GM13976 (cell line): ENCODE measurements at places on chromosomes 6 and 20.

DNA sequence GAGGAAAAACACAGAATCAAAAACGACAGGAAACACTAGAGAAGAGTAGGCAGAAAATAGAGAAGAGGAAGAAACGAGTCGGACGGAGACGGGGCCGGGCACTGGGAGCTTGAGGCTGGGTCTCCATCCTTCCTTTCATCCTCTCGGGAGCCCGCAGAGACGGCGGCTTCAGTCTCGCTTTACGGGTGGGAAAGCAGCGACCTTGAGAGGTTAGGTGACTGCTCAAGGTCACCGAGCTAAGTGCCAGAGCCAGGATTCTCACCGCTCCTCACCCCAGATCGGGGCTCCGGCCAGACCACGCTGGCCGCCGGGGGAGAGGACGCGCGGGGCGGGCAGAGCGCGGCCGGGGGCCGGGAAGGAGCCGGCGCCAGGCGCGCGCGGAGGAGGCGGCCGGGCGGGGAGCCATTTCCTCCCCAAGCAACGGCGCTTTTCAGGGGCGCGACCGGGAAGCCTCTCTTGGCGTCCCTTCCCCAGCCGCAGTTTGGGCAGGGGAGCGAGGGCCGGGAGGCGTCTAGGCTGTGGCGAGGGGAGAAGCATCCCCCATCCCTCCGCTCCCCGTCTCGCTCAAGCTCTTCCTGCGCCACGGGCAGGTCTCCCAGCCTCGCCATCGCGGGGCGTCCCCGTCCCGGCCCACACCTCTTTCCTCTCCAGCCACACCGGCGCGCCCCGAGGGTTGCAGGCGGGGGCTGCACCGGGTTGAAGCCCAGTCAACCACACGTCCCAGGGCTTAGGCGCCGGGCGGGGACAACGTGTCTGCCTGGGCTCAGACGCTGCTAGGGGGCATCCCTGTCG, 24.1 kb upstream of the MAP3K7 start:
- peak; percentile 72 for DNase-seq

DNA sequence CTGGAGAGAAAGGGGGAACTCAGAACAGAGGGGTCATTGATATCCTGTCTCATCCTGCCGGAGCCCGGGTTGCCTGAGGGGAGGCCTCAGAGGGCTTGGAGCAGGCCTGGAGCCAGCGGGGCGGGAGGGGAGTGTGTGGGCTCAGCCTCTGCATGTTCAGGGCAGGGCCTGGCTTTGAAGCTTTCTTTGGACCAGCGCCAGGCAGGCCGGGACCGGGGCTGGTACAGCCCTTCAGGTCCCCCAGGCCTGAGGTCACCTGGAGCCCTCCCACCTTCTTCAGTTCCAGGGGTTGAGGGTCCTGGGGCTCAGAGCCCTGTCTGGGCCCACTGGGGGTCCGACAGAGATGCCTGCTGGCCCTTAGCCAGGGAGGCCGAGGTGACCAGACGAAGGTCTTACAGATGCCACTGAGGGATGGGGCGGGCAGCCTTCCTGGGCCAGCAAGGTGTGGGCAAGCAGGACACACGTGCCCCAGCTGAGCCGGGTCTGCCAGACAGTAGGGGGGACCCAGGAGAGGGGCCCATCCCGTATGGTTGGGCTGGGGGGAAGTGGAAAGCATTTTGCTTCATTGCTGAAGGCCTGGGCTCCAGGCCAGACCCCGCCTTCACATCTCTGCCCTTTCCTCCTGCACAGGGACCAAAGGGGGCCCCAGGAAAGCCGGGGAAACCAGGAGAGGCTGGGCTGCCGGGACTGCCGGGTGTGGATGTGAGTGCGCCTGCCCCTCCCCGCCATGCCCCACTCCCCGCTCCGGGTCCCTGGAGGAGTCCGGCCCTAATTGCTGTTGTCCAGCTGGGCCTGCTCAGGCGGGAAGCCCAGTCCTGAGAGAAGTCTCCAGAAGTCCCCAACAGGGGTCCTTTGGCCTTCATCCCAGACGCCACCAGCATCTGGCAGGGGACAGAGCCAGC, 2.0 kb downstream of the COL9A3 start:
- DNase-seq: no peak

DNA sequence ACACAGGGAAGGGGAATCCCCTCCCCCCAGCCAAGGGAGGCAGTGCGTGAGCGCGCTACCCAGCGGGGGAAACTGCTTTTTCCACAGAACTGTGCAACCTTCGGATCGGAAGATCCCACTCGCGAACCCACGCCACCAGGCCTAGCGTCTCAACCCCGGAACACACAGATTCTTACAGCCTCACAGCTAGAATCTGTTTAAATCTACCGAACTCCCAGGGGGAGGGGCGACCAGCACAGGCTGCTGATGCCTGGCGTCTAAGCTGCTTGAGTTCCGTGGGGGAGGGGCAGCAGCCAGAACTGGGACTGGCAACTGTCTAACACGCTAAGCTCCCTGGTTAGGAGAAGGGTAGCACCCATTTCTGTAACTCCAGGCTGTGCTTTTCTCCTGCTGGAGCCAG, 217.3 kb upstream of the TENT5A start:
- no peak for DNase-seq

GRCh38 chr20:11301699-11302098, 616.0 kb upstream of the BTBD3 start:
- DNase-seq: no peak

GRCh38 chr6:71496722-71497033, 208.1 kb downstream of the OGFRL1 start:
- no peak for DNase-seq

GRCh38 chr20:59018817-59019216, 412 bp upstream of the TUBB1 start:
- DNase-seq: no peak

DNA sequence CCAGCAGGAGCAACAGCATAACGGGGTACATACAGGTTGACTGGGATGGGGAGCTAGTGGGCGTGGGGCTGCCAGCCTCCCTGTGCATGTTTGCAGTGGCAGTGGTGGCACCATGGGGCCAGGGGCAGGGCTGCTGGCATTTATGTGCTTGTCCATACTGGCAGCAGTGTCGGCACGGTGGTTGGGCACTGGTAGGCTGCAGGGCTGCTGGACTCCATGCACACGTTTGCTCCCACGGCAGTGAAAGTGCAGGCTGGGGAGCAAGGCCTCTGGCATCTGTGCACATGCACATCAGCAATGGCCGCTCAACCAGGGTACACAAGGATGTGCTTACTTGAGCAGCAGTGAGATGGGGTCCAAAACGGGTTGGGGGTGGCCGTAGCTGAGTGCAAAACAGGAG, 159.5 kb upstream of the KHDRBS2 start:
- no peak for DNase-seq

GRCh38 chr20:57114290-57115005, 152.0 kb downstream of the BMP7 start:
- DNase-seq: no peak

- no peak for DNase-seq
Measured at GRCh38 chr6:39951716-39952115, 17.5 kb upstream of the MOCS1 start.

DNA sequence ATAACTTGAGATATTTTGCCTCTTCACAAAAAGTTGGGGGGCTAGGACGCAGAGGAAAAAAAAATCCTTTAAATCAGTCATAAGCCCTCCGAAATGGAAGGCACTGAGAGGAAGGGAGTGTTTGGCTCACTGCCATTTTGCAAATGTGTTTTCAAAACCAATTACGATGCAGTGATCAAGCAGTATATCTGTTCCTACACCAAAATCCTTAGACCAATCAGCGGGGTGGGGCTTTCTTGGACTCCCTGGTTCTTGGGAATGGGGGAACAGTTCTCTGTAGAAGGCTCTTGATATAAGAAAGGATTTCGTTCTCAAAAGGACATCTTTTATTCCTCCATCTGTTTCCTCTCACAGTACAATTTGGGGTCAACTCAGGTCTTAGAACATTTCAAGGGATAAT, 478.6 kb upstream of the JARID2 start:
- DNase-seq: no peak

DNA sequence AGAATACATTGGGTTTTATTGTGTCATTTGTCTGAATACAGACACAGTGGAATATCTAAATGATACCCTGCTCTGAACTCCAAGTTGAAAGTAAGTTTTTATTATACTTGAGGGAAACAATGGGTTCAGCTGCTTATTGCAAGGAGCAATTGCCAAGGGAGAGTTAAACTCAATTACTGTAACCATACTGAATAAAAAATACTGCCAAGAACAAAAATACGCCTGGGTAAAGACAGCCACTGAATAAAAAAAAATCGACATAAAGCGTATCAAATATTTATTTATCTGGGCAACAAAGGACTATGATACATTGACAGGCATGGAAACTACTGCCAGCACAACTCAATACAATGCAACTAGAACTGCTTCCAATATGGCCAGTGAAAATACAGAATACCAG, 18.1 kb downstream of the TFAP2A start:
- DNase-seq: no peak

- DNase-seq: no peak
Measured at GRCh38 chr6:133432021-133432989, 191.1 kb downstream of the EYA4 start.

DNA sequence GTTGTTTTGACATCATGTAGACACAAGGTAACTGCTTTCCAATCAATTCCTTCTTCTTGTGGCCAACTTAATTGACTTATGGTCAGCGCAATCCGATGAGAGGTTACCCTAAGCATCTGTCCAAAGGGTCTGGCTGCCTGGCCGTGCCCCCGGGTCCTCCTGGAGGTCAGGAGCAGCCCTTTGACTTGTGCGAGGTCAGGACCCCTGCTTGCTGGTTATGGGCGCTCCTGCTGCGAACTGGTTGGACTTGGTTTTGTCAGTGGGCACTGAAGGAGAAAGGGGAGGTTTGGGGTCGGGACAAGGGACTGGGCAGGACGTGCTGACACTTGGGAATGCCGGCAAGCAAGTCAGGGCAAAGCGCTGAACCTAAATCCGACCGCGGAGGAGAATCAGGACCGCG, 215.6 kb downstream of the QKI start:
- DNase-seq: no peak

- no peak for DNase-seq
Measured at GRCh38 chr6:137473598-137473997, 20.6 kb downstream of the OLIG3 start.

DNA sequence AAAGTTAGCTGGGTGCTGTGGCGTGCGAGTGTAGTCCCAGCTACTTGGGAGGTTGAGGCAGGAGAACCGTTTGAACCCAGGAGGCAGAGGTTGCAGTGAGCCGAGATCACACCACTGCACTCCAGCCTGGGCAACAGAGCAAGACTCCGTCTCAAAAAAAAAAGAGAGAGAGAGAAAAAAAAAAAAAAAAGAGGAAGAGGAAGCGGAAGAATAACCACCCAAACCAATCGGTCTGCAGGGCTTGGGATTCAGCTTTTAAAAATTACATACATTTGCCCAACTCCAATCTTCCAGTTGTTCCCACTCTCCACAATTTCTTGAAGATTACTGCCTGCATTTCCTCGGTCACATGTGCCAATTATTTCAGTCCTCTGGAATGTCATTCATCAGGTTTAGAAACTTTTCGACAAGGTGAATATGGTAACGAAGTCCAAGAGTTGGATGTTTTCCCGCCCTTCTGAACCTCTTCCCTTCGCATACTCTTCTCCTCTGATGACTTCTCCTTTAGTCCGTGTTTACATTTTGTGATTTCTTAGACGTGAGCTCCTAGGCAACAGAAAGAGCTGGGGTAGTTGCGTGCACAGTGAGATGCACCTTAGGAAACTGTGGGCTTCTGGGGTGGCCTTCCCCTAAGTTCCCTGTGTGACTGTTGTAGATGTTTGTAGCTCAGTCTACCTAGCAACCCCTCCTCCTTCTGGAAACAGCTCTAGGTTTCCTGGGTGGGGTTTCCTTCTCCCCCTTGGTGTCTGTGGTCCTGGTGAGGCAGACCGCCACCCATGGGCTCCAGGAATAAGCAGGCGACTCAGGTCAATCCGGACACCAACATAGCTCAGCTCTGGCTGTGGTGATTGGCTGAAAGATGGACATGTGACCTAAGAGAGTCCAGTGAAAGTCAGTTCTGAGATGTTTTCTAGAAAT, 63.0 kb upstream of the NCOA3 start:
- peak; percentile 79 for DNase-seq

- no peak for DNase-seq
Measured at GRCh38 chr20:52800734-52801627, 171.2 kb upstream of the TSHZ2 start.

- DNase-seq: no peak
Measured at GRCh38 chr6:156957931-156958547, 180.9 kb downstream of the ARID1B start.

DNA sequence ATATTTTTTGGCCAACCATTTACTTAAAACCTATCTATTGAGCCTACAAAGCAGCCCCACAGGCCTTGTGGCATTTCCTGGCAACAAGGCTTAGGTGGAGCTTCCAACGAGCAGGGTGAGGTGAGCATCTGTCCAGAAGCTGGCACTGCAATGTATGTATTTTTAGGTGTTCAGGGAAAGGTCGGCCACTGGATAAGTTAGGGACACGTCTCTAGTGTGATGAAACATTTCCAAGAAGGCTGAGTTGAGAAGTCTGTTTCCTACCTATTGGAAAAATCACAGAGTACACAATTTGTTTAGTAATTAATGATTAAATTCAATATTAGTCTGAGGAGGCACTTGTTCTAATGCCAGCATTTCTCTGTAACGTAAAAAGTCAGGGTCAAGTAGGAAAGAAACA, 17.8 kb upstream of the RCAN2 start:
- DNase-seq: no peak

DNA sequence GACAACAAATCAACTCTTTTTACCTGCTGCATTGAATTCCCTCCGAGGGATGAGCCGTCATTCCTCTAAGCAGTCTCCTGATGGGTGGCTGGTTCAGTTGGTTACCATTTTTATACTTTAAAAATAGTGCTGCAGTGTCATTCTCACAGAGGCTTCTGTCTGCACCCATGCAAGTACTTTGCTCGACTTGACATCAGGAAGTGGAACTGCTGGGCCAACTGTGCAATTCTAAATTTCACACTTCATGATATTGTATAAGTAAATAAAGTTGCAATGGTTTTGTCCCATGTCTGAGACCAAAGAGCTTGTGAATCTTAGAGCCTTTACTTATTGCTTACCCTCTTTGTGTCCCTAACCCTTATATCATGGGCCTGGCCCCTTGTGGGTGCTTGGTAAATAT, 2.5 kb downstream of the BTN3A1 start:
- no peak for DNase-seq

DNA sequence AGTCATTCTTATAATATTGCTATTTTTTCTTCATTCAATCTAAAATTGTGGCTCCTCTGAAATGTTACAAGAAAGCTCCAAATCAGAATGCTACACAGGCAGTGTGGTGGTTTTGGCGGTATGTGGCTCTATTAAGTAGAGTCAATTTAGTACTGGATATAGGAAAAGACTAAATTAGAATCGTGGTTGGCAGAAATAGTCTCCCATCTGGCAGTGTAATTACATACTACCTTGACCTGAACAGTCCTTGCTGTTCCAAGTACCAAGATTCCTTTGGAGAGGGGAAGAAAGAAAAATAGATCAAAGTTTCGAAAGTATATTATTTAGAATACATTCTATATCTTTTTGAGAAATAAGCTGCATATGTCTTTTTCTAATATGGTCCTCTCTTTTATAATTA, 78.2 kb downstream of the C6orf118 start:
- no peak for DNase-seq

- DNase-seq: no peak
Measured at GRCh38 chr6:128512296-128512695, 8.1 kb downstream of the PTPRK start.
